Metanephros (tissue), 2 donors: ENCODE measurements at places on chromosomes 7 and 10. TPM values are rescaled to one million over a fixed set of nuclear protein-coding genes. Genes with fewer than 3 reads are reported as not detected.

The NDUFB8 gene
- total RNA-seq, result 158 TPM

The GPER1 gene
- 6.0 TPM for total RNA-seq

The ZCWPW1 gene
- total RNA-seq, result 2.0 TPM

The C10orf143 gene
- total RNA-seq, result 2.1 TPM

The LAMB4 gene
- 1.8 TPM for total RNA-seq

The SEMA3C gene
- 139 TPM for total RNA-seq
